ENCODE measurements at places on chromosomes 2 and 18.

- peak; percentile 54 for DNase-seq
Observed at GRCh38 chr2:105748566-105748965, 3.9 kb downstream of the NCK2 start.

- DNase-seq, result peak; percentile 60
Observed at GRCh38 chr2:1780693-1781092, 36.4 kb upstream of the PXDN start.

DNA sequence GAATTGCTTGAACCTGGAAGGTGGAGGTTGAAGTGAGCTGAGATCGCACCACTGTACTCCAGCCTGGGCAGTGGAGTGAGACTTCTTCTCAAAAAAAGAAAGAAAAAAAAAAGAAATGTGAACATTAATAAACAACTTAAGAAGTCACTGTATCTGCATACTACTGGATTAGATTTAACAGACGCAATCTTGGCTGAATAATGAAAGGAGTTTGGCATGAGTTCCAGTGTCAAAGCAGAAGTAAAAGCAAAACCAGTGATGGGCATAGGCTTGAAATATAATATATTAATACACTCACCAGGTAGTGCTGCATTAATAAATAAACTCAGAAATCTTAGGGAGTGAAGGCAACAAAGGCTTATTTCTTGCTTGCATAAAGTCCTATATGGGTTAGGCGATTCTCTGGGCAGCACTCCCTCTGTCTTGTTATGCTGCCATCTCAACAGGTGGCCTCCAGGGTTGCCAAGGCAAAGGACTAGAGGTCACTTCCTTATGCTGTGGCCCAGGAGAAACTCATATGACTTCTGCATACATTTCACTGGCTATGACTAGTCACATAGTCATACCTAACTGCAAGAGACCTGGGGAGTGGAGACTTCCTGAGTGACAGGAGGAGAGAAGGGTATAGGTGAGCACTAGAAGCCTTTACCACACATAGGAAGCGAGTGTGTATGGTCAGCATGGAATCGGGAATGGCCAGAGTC is 296.2 kb upstream of the SPRED2 start:
- no peak for DNase-seq

DNA sequence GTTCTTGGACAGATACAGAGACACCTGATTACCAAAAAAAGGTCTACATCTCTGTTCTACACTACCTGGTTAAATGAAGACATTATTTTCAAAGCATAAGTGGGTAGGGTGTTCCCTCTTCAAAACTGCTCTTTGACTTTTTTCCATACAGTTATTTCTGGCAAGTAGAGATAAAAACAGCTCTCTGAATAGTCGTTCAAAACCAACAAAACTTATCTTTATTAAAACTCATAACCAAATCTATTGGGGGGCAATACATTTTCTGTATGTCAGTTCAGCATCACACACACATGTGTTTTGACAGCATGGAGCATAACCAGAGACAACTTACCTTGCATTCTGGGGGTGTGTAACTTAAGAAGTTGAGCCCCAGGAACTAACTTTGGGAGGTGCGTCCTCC is 149.0 kb upstream of the EPC2 start:
- DNase-seq, result no peak

- DNase-seq, result no peak
Observed at GRCh38 chr18:36450264-36450663, 152.8 kb downstream of the FHOD3 start.
